Fibroblast of skin of left biceps (primary cell): ENCODE measurements at places on chromosomes 6 and 20.

- DNase-seq = no peak
These were observed 190.9 kb downstream of the MAFB start for GRCh38 chr20:40497899-40498691.

DNA sequence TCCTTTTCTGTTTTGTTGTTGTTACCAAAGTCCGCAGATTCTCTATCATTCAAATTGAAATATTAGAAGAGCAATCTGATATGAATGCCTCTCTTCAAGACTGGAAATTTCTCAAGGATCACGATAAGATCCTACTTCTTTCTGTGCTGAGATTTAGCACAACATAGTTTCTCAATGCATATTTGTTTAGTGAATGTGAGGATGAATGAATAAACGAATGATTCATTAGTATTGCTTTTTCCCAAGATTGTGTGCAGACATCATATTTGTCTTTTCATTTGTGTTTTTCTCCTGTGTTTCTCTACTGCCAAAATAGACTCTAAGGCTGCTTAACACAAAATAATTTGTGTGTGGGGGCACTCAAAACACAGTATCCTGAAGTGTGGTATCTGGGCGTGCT, 862.7 kb upstream of the MAP3K7 start:
- DNase-seq = no peak

DNA sequence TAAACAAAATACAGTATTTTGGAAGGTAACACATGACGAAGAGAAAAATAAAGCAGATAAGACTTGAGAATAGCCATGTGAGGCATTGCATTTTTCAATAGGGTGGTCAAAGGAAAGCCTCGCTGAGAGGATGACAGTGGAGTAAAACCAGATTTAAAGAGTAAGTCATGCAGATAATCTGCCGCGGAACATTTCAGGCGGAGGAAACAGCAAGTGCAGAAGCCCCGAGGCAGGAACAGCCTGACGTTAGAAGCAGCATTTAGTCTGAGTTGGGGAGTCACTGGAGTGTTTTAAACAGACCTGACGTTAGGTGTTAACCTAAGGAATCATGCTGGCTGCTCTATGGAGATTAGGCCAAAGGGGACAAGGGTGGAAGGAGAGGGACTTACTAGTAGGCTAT, 65.0 kb upstream of the VSTM2L start:
- DNase-seq = no peak

DNA sequence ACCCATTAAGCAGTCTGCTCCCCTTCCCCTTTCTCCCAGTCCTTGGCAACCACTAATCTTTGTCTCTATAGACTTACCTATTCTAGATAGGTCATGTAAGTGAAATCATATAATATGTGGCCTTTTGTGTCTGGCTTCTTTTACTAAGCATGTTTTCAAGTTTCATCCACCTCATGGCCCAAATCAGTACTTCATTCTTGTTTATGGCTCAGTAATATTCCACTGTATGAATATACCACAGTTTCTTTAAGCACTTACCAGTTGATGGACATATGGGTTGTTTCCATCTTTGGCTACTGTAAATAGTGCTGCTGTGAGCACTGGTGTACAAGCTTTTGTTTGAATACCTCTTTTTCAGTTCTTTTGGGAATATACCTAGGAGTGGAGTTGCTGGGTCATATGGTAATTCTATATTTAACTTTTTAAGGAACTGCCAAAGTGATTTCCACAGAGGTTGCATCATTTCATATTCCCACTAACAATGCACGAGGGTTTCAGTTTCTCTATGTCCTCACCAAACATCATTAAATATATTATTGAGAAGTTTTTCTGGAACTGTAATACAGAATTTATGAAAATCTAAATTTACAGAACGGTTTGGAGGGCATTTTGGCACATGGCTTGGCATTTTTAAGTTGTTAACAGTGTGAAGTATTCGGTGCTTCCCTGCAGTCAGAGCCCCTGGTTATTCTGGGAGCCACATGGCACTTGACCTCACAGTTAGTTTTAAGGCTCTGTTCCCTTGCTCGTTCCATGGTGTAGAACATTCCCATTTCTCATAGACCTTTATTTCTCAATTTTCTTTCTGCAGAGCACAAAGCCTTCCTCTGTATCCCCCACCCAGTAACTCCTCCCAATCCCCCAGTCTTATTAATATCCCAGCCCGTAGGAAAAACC, 27.0 kb upstream of the DTNBP1 start:
- no peak for DNase-seq

GRCh38 chr6:44073612-44074438, 53.4 kb downstream of the MRPL14 start:
- no peak for DNase-seq

DNA sequence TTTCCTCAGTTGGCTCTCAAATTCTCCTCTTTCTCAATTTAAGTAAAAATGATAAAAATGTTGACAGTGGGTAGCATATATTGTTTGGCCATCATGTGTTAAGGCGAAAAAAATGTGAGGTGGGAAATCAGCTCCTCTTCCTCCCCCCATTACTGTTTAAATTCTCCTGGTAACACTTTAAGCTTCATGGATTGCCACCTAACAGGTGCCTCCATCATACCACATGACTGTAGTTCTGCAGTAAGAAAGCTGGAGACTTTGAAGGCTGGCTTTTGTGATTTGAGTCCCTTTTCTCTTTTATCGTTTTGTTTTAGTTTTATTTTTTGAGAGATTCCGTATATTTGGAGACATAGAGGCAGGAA, 1.2 kb downstream of the ZFAND3 start:
- DNase-seq = no peak

- no peak for DNase-seq
These were observed 33.4 kb upstream of the SRPK1 start for GRCh38 chr6:35954333-35954732.

DNA sequence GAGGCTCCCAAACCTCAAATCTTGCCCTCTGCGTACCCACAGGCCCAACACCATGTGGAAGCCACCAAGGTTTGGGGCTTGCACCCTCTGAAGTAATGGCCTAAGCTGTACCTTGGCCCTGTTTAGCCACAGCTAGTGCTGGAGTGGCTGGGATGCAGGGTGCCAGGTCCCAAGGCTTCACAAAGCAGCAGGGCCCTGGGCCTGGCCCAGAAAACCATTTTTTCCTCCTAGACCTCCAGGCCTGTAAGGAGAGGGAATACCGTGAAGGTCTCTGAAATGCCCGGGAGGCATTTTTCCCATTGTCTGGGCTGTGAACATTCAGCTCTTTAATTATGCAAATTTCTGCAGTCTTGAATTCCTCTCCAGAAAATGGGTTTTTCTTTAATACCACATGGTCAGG, 223.7 kb upstream of the CCN2 start:
- DNase-seq = no peak

- DNase-seq = peak; percentile 9
These were observed 40.3 kb downstream of the KIF6 start for GRCh38 chr6:39684790-39685488.

GRCh38 chr20:62196286-62196685, 13.5 kb downstream of the MTG2 start:
- DNase-seq = no peak

- no peak for DNase-seq
These were observed 503.8 kb downstream of the TFAP2B start for GRCh38 chr6:51322505-51322904.

GRCh38 chr6:144307880-144308279, 22.7 kb downstream of the UTRN start:
- no peak for DNase-seq

- DNase-seq = no peak
These were observed 499.1 kb upstream of the JAG1 start for GRCh38 chr20:11172881-11173280.

GRCh38 chr20:20864351-20865096, 152.1 kb upstream of the RALGAPA2 start:
- no peak for DNase-seq

GRCh38 chr20:35599776-35600120, 15.9 kb upstream of the SPAG4 start:
- no peak for DNase-seq

DNA sequence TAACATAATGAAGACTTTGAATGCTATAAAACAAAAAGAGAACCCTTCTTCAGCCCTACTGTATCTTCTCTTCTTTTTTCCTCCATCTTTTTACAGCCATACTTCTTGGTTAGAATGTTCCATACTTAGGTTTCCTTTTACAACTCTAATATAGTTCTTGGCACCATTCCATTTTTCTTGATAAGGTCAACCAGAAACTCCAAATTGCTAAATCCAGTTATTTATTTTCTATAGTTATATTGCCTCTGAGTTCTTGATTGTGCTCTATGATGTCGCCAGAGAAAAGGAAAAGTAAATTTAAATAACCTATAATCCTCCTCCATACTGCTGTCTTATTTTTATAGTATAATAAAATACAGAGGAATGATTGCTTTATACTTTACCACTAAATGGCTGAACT, 26.7 kb upstream of the COL10A1 start:
- no peak for DNase-seq

GRCh38 chr6:83065511-83066192, at the start of gene UBE3D:
Gene UBE3D (minus strand): TSS chr6:83065841. CDS start chr6:83065718, 123 bp downstream.
- DNase-seq = peak; percentile 37

DNA sequence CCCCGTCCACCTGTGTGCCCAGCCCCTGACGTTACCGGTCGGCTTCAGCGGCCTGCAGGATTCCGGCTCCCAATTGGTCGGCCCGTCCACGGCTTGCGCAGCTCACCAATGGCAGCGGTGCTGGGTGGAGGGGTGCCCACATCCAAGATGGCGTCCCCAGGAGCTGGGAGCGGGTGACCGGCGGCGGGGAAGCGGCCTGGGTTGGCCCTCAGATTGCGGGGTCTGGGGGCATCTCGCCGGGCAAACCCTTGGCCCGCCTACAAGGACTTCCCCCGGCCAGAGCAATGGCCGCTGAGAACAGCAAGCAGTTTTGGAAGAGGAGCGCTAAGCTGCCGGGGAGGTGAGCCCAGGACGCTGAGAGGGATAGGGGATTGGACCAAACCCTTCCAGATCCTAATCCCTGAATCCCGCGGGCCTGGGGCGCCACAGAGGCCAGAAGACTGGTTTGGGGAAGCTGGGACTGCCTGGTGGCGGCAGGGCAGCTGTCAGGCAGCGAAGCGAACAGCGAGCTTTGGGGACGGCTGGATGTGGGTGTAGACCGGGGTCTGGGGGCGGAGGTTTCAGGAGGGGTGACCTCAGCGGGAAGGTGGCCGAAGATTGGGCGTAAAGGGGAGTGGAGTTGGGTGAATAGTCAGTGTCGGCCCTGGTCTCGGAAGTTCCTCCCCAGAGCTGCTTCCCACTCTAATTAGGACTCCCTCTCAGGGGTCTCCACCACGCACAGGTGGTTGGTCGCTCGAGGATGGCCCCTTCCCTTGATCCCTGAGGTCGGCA, at the start of the genes TBC1D22B and TMEM217:
TSS of gene TBC1D22B (plus strand) at position 139 of the 771 bp plus-strand sequence. CDS start at position 285, 146 bp downstream.
TSS of gene TMEM217 (minus strand) at position 511 of the 771 bp plus-strand sequence. CDS start 39,114 bp downstream, outside the sequence.
- peak; percentile 57 for DNase-seq

GRCh38 chr6:83430611-83431544, at the start of gene ME1:
Gene ME1 (minus strand): TSS chr6:83431051. CDS start chr6:83430954, 97 bp downstream.
- peak; percentile 53 for DNase-seq

GRCh38 chr6:57259064-57259463, 37.0 kb upstream of the RAB23 start:
- DNase-seq = no peak

DNA sequence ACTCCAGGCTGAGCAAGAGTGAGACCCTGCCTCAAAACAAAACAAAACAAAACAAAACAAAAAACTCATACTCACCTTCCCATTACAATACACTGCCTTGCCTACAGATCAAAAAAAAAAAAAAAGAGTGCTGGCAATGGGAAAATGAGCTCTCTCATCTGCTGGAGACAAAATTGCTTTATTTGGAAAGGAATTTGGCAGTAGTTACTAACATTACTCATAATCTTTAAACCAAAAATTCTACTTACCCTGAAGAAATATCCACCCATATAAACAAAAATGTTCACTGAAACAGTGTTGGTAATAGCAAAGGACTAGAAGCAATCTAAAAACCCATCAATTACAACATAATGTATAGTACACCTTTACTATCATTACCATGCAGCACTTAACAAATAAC, 120.4 kb downstream of the RNGTT start:
- DNase-seq = peak; percentile 73

DNA sequence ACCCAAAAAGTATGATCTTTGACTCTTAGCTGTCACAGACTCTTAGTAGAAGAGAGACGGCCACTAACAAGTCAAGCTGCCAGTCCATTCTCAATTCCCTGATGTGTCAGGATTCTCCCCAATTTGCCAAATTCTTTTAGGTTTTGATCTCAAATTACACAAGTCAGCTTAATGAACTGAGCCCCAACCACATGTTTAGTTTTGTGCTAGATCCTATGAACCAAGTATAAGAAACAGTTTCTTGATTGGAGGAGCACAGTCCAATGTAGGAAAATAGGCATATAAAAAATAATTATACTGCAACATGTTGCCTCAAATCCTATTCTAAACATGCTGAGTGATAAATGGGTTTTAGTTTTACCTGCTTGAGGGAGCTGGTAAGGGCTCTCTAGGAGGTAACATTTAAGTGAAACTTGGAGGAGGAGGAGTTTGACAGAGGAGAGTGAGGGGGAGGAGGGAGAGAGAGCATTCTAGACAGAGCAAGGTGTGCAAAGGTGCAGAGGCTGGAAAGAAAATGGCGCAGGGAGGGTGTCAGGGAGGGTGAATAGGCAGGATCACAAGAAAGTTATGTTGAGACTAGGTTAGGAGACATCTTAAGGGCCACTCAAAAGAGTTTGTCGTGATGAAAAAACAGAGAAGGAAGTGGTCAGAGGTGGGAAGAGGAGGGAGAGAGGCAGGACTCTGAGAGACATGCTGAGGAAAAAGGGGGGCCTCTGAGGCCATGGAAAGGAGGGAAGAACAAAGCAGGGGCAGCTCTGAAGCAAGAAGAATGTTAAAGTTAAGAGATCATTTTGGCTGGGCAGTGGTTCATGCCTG, 22.8 kb upstream of the FAM83C start:
- no peak for DNase-seq

- DNase-seq = no peak
These were observed 38.8 kb downstream of the PLN start for GRCh38 chr6:118586746-118587485.

DNA sequence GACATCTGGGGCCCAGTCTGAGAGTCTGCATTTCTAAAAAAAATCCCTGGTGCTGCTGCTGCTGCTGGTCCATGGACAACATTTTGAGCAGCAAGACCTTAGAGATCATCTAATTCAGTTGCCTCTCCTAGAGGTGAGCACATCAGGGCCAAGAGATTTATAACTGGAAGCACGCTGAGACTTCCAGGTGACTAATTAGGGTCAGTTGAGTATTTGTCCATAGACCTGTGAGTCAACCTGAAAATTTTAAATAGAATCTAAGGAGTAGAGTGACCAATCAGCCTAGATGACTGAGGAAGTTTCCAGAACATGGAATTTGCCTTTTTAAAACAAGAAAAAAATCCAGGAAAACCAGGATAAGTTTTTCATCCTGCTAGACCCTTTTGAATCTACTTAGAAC, 221.4 kb downstream of the PKHD1 start:
- DNase-seq = no peak

- DNase-seq = no peak
These were observed 77.9 kb downstream of the FKBP5 start for GRCh38 chr6:35610830-35611229.

- DNase-seq = no peak
These were observed 19.5 kb downstream of the OR2B2 start for GRCh38 chr6:27892649-27893058.
